ENCODE measurements at places on chromosomes 2 and 18.

- no peak for DNase-seq
Observed at GRCh38 chr18:67282796-67283195, 233.7 kb downstream of the DSEL start.

GRCh38 chr2:54708584-54709335 is 14.7 kb upstream of the EML6 start:
- DNase-seq = peak; percentile 85

DNA sequence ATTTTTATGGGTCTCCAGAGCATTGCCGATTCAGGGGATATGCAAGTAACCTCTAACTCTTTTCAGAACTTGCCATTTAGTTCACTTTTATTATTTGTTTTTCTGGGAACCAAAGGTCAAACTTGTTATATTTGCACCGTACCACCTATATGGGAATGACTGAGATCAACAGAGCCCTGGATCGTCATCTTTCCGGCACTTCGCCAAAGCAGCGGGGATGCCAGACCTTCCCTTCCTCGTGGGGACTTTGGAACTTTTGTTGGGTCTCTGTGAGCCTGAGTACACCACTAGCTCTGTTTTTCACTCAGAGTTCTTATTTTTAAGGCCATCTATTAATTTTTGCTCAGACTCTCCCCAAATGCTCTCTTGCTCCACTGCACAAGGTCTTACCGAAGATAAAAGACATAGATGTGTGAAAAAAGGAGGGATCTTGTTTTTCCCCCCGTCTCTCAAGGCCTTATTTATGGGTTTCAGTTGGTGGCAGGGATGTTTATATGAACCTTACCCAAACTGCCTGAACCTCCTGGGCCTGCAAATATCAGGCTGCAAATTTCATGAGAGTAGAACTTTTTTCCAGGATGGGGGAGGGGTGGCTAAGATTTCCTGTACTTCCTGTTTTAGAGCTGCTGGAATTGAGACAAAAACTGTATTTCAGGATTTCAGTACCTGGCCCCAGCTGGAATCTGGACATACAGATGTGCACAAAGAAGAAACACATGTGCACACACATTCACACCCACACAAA is 350.3 kb downstream of the HRH4 start:
- DNase-seq = no peak

GRCh38 chr2:161418715-161419637 is 2.9 kb downstream of the TBR1 start:
- peak; percentile 87 for DNase-seq

DNA sequence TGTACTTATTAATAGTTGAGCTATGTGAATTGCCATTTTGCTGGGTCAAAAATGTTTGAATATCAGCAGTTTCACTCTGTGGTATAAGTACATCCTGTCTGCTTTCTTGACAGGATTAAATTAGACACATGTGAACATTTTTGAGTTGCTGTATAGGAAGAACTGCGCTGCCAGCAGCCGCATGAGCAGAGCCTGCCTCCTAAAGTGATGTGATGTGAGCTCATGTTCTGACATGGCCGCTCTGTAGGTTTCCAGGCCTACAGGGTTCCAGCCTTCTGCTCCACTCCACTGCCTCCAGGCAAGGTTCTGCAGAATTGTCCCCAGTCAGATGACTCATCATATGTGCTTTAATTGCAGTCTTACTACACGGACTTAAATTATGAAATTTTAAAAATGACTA is 119.7 kb upstream of the NFATC1 start:
- no peak for DNase-seq

DNA sequence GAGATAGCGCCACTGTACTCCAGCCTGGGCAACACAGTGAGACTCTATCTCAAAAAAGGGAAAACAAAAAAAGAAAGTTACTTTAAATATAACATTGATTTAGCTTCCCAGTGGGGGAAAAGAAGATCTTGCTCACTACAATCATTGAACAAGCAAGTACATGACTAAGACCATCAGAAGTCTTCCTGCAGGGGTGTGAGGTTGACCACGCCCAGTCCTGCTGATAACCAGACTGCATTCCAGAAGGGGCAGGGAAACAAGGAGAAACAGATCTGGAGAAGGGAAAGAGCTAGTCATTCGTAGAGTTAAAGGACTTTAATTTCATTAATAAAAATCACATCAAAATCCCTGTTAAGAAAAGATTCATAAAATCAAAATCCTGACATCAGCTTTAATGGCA is 77.5 kb downstream of the EPHA4 start:
- no peak for DNase-seq

- DNase-seq = peak; percentile 87
Observed at GRCh38 chr18:12946549-12947284, 1.1 kb upstream of the SEH1L start.

DNA sequence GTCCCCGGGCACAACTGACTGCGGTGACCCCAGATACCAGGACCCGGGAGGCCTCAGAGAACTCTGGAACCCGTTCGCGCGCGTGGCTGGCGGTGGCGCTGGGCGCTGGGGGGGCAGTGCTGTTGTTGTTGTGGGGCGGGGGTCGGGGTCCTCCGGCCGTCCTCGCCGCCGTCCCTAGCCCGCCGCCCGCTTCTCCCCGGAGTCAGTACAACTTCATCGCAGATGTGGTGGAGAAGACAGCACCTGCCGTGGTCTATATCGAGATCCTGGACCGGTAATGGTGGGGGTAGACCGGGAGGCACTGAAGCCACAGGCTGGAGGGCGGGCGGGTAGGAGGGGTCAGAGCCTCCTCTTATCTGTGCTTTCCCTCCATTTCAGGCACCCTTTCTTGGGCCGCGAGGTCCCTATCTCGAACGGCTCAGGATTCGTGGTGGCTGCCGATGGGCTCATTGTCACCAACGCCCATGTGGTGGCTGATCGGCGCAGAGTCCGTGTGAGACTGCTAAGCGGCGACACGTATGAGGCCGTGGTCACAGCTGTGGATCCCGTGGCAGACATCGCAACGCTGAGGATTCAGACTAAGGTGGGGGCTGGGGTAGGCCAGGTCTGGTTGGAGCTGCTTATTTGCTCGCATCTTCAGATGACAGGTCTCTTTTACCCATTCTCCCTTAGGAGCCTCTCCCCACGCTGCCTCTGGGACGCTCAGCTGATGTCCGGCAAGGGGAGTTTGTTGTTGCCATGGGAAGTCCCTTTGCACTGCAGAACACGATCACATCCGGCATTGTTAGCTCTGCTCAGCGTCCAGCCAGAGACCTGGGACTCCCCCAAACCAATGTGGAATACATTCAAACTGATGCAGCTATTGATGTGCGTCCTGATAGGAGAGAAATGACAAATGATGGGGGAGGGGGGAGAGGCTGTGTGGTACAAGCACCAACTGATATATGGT is 780 bp downstream of the HTRA2 start:
- peak; percentile 79 for DNase-seq

- no peak for DNase-seq
Observed at GRCh38 chr2:182597570-182598295, 118.3 kb upstream of the DNAJC10 start.

GRCh38 chr2:1654696-1655374 is 89.5 kb downstream of the PXDN start:
- DNase-seq = no peak

DNA sequence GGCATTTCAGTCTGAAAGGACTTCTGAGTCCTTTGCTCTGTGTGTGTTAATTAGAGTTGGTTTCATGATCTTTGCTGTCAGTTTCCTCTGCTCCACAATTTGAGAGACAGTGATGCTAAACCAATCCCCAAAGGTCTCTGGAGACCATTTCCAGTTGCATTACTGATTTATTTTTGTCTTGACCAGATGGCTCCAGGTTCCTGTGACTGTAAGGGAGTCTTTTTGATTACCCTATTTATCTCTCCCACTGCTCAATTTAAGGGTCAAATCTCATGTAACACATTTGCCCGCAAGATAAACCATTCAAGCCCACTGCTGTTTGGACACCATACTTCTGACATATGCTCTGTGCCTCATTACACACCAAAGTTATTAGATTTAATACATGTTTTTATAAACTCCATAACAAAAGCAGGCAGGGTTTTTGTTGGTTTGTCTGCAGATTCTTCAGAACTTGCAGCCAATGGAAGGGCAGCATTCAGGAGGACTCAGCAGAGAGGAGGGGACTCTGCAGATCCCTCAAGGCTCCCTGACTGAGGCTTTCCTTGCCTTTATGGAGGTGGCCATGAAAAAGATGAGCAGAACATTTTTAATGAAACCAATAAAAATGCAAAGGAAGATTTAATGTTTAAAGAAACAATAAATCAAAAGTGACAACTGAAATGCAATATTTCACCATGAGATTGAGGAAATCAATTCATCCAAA is 889.3 kb upstream of the CELF4 start:
- no peak for DNase-seq

GRCh38 chr2:16608661-16609643 is 56.7 kb downstream of the CYRIA start:
- peak; percentile 81 for DNase-seq

GRCh38 chr18:79818036-79818435 is 20.3 kb downstream of the KCNG2 start:
- peak; percentile 27 for DNase-seq

DNA sequence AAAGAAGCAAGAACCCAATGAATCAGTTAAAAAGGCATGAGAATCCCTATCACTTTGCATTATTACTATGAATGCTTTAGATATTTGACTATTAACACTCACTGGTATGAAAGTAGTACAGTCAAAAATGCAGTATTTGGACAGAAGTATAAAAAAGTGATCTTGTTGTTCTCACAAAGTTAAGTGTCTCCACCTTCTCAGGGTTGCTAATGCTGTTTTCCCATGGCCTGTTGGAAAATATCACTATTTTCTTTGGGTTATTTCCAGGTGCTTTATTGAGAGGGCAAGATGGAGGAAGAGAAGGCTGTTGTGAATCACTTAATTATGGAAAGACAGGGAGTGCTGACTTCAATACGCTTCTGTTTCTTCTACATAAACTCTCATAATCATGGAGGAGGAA is 13.6 kb upstream of the CREB1 start:
- no peak for DNase-seq

DNA sequence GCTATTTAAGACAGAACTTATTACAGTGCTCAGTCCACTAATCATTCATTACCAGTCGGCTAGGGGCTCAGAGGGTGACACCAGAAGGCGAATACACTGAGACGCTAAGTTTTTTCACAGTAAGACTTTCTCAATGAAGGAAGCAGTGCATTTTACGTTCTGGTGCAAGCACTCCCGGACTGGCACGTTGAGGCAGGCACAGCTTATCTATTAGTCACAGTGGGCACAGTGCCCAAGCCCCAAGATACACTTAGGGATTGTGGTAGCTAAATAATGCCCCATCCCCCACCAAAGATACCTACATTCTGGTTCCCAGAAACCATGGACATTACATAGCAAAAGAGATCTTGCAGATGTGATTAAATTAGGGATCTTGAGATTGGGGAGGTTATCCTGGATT is 32.6 kb upstream of the BCL11A start:
- no peak for DNase-seq

DNA sequence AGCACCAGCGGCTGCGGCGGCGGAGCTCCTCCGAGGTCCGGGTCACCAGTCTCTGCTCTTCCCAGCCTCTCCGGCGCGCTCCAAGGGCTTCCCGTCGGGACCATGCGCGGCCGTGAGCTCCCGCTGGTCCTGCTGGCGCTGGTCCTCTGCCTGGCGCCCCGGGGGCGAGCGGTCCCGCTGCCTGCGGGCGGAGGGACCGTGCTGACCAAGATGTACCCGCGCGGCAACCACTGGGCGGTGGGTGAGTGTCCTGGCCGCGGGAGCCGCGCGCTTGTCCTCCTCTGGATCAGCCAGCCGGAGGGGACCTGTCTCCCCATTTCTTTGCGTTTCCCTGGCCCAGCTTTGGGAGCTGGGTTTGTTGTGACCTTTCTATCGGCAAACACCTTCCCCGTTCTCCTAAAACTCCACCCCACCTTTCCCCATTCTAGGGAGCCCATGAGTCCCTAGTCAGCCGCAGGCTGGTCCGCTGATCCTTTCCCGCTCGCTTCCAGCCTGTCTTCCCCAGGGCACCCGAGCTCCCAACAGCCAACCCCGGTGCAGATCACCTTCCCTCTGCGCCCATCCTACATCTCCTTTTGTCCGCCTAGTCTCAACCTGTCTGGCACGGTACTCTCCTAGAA is 316 bp downstream of the GRP start:
- peak; percentile 86 for DNase-seq

DNA sequence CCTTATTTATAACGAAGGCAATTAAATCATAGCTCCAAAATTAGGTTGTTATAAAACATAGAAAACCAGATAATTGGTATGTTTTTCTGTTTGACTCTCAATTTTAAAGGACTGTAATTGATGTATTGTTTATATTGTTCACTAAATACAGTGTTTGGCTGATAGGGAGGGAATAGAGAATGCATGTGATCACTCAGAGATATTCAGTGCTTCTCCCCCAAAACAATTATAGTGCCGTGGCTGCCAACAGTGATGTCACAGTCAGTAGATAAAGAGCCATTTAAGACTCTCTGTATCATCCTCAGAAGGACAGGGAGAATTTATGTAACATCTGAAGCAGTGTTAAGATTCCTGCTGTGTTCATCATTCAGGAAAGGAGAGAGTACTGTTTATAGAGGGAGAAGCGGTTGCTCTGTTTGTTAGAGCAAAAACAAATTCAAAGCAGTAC is 69.6 kb downstream of the PHLPP1 start:
- no peak for DNase-seq

- no peak for DNase-seq
Observed at GRCh38 chr2:129334696-129335410, 644.6 kb upstream of the RAB6C start.

GRCh38 chr2:130319536-130319935 is 23.2 kb upstream of the IMP4 start:
- DNase-seq = no peak

DNA sequence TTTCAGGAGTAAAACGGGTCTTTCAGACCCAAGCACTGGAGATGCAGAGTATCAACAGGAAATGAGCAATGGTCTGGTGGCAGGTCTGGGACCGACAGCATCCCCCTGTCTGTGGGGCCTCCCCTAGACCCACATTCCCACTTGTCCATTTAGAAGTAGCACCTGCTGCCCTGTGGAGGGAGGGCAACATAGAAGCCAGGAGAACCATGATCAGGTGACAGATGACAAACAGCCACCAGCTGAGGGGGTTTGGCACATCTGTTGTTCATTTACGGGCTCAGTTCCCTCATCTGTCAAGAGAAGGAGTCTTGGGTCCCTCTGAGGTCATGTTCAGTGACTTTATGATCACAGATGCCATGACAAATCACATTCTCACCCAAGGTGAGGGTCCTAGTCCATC is 77.9 kb upstream of the SLC66A3 start:
- DNase-seq = no peak

- DNase-seq = no peak
Observed at GRCh38 chr2:232795920-232796319, 19.6 kb upstream of the KCNJ13 start.

GRCh38 chr2:59096973-59097372 is 855.8 kb upstream of the FANCL start:
- DNase-seq = no peak

- no peak for DNase-seq
Observed at GRCh38 chr18:76546436-76546835, 51.4 kb upstream of the ZNF516 start.

DNA sequence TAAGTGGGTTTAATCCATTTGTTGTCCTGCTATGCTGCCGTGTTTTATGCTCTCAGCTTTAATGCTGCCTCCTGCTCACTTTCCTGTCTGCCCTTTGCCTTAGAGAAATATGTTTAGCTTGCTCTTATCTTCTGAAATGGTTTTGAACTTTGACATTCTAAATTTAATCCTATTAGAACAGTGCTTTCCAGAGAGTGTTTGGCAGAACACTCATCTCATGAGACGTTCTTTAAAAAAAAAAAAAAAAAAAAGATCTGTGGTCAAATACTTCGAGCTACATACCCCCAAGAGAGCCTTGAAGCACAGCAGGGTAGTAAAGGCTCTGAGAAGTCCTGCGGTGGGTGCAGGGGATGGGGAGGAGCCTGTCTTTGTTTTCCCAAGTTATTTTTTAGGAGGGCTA is 161.3 kb downstream of the SPP2 start:
- no peak for DNase-seq

- no peak for DNase-seq
Observed at GRCh38 chr18:44917216-44918141, 236.8 kb downstream of the SETBP1 start.

All from DMS53 (cell line).